ENCODE measurements at places on chromosomes 6 and 20.

DNA sequence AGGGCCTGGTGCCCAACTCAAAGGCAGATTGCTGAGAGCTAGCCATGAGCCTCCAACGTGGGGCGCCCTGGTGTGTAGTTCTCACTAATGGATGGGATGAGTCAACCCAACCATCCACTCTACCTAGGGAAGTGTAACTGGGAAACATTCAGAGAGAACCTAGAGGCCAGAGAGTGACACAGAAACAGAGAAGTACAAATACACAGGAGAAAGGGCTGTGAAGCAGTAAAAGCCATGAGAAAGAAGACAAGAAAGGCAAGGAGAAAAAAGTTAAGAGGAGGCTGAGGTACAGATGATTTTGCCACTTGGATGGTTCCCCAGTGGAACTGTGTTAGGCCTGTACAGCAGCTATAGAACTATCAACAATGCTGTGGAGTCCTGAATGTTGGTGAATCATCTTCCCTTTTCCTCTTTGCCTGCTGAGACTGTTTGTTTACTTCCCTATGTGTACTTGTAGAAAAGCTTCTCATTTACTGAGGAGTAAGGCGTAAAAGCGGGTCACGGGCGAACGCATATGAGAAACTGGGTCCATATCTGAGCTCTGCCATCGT lies 39.0 kb downstream of the MAN1A1 start:
- DNase-seq = no peak

GRCh38 chr6:45689926-45690615 lies 312.3 kb upstream of the SUPT3H start:
- no peak for DNase-seq

DNA sequence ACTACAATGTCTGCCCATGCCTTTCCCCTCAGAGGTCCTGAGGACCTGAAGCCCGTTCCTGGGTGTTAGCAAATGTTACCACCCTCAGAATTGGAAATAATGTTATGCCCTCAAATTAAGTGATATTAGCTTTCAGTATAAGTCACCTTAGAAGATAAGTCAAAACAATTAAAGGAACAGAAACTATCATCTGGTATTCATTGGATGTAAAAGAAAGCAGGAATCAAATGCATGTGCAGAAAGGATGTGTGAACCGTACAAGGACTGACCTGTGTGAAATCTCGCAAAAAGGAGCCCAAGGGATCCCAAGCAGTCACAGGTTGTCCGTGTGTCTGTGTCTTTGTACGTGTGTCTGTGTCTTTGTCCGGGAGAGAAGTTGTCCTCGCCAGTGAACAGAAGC lies 51.6 kb upstream of the TAB2 start:
- no peak for DNase-seq

DNA sequence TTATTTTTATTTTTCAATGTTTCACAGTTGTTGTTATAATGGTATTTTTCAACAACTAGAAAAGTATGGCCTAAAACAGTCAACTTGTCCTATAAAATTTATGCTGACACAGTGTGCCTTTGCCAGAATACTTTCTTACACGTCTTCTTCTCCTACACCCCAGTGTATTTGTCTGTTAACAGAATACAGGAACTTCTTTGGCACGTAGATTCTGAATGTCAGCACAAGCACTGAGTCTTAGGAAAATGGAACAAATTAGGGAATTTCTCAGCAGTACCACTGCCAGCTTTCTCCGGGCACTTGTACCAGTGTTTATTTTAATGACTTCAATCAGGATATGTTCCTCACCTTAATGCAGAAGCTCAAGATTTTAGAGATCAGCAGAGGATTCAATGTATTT lies 26.7 kb upstream of the AKIRIN2 start:
- DNase-seq = no peak
